Activated gamma-delta T cell treated with Interleukin-2 at 50 U/mL for 16 hours (primary cell): ENCODE measurements at places on chromosomes 5 and 9.

- DNase-seq, result no peak
These were observed 1.2 kb upstream of the IL33 start for GRCh38 chr9:6214434-6214833.

GRCh38 chr9:34620061-34620994 is at the start of gene DCTN3:
Gene DCTN3 (minus strand): TSS chr9:34620495. CDS start chr9:34620464, 31 bp downstream.
- DNase-seq, result peak; percentile 89

- DNase-seq, result no peak
These were observed 78.9 kb downstream of the FAM170A start for GRCh38 chr5:119708076-119708790.

DNA sequence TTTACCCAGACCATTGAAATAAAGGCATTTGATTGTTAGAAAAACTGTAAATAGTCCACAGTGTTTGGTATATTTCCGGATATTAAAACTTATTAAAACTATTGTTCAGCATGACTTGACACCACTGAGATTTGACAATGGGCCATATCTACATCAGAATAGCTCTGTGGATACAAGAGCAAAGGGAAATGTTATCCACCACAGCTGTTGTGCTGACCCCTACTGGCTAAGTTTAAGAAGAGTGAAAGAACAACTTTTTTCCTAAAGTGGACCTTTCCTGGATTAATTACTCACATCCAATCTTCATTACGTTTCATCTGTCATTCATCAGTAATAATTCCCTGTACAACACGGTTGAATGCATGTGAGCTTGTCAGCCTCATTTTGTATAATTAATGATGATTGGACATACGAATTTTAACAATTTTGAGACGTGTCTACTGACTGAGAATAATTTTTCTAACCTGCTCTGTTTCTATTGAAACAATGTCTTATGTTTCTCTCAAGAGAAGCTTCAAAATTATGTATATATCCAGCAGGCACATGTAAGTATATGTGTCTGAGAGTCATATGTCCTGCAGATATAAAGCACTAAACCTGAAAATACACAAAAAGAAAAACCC is 1952.6 kb downstream of the MAT2B start:
- DNase-seq, result no peak

DNA sequence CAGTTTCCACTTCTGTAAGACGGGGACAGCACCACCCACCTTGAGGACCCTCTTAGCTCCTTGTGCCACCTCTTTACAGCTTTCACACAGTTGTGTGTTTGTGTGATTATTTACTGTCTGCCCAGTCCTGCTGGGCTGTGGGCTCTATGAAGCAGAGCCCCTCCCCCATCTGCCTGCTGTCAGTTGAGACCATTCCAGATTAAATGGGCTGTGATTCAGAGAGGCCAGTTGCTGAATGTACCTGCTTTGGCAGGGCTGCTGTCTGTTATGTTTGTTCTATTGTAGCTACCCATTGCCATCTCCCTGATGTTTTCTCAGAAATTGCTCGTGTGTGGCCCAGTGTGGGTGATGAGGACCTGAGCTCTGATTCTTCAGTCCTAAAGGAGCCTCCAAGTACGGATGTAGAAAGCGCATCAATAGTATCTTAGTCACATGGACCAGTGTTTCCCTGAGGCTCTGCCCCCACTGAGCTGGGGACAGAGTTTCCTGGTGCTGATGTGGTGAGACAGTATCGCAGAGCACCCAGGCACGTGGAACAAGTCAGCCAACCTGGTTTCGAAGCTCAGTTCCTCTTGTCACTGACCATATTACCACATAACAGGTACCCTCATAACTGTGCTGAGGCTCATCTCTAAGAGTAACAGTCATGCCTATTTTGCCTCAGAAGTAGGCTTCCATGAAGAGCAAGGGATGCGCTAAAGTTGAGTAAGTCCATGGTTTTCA is 3.7 kb downstream of the ANGPTL2 start:
- no peak for DNase-seq

- DNase-seq, result peak; percentile 44
These were observed 106.6 kb downstream of the COL23A1 start for GRCh38 chr5:178483620-178484019.

DNA sequence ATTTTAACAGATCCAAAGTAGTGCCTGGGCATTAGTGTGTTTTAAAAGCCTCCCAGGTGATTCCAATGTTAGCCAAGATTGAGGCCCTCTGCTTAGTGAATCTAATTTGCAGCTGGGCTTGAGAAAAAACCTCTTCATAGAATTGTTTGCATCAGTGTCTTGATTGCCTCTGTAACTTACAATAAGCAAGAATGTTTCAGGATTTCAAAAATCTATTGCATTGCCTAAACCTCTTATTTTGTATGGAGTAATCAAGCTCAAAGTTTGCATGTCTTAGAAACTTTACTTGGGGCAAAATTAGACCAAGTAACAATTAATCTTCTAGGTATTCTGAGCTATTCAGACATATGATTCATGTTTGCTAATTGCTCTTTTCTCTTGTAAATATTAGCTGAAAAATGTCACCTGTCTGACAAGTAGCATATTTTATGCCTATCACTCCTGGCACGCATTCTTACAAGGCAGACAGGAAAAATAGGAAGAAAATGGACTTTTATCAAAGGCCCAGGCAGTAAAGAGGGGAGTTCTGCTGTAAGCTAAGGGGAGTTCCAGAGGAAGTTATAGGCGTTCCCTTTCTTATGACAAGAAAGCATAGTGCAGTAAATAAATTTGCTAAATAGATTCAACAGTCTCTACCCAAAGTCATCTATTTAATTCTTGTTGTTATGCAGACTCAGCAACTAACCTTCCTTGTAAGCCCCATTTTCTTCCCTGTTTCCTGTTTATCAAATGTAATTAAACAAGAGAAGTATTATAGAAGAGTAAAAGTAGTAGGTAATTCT is 21.0 kb downstream of the PDCD1LG2 start:
- no peak for DNase-seq

- DNase-seq, result no peak
These were observed 23.7 kb upstream of the MROH2B start for GRCh38 chr5:41094871-41095270.

- no peak for DNase-seq
These were observed 89.6 kb downstream of the EFNA5 start for GRCh38 chr5:107580889-107581820.

- DNase-seq, result no peak
These were observed 378.1 kb upstream of the FAM174A start for GRCh38 chr5:100157066-100157465.

GRCh38 chr9:138112090-138112748 is 234.6 kb downstream of the CACNA1B start:
- no peak for DNase-seq

DNA sequence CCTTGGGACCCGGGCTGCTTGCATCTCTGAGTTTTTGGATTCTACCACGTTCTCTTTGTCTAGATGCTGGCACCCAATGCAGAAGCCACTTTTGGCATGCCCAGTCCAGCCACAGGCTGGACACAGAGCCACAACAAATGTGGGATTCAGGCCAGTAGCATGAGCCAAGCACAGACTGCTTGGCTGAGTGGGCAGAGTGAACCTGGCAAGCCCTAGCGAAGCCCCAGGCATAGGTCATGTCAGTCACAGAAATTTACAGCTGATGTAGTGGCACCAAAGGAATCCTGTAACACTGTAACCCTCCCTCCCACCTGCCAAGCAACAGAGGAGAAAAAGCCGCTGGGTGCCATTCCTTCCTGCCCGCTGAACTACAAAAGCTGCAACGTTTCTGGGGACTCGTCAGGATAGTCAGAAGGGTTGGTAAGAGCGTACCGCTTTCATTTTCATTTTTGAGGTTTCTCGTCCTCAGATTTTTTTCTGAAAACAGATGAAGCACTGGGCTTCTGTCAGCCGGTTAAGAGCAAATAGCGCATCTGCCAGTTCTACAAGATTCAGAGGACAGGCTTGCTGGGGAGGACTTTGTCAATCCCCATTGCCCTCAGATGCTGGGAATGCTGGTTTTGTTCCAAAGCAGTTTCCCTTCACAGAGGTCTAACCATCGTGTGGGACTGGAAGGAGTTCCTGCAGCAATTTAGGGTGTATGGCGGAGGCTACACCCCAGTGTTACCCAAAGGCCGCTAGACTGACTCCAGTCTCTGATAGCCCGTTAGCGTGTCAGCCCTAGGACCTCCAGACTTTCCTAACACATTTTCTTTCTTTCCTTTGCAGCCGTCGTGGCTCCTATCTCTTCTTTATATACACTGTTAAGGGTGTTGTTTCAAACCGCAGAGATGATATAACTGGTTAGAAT is 399.0 kb downstream of the HTR1A start:
- no peak for DNase-seq

DNA sequence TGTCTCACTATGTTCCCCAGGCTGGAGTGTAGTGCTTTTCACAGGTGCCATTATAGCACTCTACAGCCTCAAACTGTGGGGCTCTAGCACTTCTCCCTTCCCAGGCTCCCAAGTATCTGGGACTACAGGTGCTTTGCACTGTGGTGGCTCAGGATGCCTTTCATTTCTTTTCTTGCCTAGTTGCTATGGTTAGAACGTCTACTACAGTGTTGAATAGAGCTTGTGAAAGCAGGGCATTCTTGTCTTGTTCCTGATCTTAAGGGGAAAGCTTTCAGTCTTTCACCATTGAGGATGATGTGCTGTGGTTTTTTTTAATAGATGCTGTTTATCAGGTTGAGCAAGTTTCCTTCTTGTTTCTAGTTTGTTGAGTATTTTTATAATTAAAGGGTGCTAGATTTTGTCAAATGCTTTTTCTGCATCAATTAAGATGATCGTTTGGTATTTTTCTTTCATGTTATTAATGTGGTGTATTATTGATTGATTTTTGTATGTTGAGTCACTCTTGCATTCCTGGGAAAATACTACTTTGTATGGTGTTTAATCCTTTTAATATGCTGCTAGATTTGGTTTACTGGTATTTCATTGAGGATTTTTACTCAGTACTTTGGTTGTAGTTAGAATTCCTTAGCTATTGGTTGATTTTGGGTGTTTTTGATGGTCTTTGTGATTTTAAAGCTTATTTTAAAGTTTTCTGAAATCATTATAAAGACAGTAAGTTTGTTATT is 35.6 kb downstream of the GPBP1 start:
- no peak for DNase-seq

- no peak for DNase-seq
These were observed 8.4 kb upstream of the RUSC2 start for GRCh38 chr9:35481347-35481975.

DNA sequence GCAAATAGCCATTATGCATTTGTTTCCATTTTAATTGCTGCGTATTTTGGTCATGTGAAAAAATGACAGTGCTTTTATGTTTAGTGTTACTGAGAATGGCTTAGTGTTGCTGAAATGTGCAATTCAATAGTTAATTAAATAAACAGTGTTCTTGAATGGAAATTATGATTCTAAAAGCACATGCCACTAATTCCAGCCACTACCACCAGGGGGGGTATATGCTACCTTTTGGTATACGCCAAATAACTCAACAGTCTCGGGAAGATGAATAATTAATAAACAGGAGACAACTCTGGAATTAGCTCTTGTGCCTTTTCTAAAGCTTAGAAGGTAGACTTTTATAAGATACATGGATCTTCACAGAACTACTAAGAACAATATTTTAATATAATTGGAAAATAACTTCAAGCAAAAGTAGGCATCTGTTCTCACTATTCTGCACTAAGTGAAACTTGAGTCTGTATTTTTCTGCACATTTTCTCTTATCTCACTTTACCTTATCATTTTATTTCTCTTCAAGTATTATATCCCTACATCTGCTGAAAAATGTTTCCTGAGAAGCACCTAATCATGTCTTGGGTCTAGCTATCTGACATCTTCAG is 83.5 kb upstream of the MINAR2 start:
- DNase-seq, result peak; percentile 5

DNA sequence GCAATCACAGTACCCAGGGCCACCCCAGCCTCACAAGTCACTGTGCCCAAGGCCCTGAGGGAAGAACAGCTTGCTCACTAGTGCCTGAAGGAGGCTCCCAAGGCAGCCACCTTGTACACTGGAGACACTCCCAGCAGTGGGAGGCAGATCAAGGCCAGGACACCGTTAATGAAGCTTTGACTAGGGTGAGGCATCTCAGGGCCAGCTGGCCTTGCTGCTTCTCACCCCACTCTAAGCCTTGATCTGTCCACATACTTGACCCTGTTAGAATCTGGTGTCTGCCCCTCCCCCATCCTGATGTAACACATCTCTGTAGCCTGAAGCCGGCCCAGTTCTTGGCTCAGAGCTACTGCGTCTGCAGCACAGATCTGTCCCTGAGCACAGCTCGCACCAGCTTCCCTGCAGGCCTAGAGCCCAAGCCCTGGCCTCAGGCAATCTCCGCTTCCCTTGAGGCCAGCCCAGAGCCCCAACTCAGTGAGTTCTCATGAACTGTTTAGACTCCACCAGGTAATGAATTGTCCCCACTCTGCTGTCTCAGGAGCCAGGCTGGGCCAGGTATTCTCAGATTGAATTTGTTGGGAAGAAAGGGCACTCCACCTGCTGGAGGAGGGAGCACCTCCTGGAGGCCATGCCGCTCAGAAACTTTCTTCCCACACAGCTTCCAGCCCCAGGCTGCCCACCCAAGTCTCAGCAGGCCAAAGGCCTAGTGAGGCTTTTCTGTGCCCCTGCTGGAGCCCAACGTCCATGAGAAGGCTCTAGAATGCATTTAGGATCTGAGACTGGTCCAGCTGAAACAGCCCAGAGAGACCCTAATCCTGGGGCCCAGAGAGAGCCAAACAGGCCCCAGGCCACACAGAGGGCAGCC is 13.4 kb upstream of the JADE2 start:
- no peak for DNase-seq

- DNase-seq, result no peak
These were observed 36.3 kb downstream of the SPTAN1 start for GRCh38 chr9:128588581-128589233.

DNA sequence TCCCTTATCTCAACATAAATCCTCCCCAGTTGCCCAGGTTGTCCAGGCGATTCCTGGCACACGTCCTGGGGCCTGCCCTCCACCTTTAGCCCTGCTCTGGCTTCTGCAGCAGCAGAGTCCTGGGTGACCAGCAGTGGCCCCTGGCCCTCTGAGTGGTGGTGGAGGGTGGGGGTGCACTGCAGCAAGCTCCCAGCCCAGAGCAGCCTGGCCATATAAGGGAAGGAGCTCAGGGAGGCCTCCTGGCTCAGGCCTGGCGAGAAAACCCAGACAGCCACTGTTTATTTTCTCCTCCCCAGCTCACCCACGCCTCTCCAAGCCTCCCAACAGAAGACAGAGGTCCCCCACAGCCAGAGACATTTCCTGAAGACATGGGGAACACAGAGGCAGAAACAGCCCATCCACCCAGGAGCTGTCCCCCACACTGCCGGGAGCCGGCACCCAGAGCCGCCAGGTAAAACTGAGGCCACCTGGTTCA is 44.7 kb upstream of the IL17B start:
- DNase-seq, result no peak

DNA sequence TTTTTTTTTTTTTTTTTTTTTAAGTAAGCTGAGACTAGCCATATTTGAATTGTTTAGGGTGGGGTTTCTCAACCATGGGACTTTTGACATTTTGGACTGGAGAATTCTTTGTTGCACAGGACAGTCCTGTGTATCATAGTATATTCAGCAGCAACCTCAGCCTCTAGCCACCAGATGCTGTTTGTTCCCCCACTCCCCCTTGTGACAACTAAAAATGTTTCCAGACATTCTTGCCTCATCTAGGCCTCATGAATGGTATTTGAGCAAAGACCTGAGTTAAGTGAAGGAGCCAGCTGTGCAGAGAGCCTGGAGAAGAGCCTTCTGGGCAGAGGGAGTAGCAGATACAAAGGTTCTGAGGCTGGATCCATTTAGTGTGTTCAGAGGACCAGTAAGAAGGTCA is 155.9 kb downstream of the SGCD start:
- DNase-seq, result no peak

- DNase-seq, result no peak
These were observed 146.2 kb downstream of the RGS3 start for GRCh38 chr9:113609562-113610318.

GRCh38 chr5:82664732-82665131 is 386.6 kb upstream of the RPS23 start:
- DNase-seq, result no peak

- DNase-seq, result no peak
These were observed 99.3 kb downstream of the CCDC192 start for GRCh38 chr5:127802477-127802865.
